ENCODE measurements at places on chromosomes 3 and 15.

GRCh38 chr15:69730281-69731080 lies 277.9 kb downstream of the RPLP1 start:
- no peak for DNase-seq

DNA sequence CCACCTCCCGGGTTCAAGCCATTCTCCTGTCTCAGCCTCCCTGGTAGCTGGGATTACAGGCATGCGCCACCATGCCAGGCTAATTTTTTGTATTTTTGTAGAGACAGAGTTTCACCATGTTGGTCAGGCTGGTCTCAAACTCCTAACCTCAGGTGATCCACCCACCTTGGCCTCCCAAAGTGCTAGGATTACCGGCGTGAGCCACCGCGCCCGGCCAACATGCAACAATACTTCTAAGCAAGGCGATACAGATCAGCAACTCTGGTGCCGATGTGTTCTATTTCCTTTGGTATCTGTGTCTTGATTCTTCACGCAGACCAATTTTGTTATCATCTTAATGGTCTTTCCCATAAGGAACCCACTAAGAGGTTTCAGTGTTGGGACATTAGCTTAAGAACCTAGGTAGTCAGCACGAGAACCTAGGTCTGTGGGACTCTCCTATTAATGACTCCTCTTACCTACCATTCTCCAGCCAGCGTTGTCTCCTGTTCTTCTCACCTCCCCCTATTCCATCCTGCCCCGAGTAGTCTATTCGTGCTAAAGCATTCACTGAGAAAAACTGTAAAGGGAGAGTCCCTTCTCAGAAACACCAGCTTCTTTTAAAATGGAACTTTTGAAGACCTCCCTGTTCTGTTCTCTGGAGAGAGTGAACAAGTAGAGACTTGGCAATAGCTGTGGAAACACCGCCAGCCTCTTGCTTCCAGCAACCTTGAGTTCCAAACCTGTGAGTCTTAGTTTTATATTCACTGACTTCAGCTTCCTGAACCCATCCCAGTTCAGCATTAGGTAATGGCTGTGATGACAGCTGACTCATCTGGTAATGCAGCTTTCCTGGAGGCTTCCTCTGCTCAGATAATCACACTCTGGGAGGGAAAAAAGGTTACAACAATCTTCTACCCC lies 61.2 kb downstream of the TSC22D2 start:
- DNase-seq, result no peak

DNA sequence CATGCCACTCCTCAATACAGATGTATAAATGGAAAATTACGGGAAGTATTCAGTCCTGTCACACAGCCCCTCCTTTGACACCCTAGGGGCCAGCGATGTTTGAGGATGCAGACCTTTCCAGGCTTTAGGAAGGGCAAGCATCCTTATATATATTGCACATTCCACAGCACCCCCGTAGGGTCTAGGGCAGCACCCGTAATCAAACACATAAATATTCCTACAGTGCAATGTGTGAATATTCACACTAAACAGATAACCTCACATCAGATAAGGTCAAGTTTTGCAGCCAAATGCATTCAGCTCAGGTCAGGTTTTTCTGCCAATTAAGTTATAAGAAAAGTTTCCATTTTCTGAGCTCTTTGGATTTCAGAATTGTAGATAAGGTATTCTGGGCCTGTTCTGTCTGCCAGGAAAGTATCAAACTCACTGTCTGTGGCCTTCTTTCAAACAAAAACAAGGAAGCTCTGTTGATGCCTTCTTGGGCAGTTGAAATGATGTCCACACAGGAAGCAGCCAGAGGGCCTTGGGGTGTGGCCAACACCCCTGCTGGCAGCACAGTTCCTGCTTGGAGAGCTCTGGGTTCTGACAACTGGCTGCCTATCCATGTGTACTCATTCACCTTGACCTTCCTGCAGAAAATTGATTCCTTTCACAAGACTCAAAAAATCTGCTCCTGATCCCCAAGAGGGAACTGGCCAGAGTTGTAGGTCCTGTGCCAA lies 427.0 kb downstream of the NTRK3 start:
- no peak for DNase-seq

DNA sequence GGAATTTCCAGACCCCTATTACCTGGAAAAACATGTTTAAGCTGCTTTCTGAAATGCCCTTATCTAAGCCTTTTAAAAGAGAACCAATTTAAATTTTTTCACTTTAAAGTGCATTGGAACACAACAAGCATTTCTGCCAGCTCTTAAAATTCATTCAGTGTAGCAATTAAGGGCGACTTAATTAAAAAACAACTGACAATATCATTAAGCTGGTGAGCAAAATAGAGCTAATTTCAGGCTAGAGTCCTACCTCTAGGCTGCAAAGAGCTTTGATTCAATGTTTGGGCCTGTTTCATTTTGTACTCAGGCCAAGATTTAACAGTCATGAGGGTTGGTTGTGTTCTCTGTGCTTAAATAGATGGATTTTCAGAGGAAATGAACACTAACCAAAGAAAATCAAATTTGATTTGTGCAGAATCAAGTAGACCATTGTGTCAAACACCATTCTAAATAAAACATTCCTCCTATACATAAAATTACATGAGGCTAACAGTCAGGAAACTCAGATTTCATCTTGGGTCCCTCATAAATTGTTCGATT lies 114.6 kb downstream of the TMEM108 start:
- no peak for DNase-seq

GRCh38 chr3:102646557-102646956 lies 211.7 kb downstream of the ZPLD1 start:
- no peak for DNase-seq

- DNase-seq, result no peak
Measured at GRCh38 chr15:41292521-41292920, 39.9 kb downstream of the OIP5 start.

GRCh38 chr15:79601405-79602086 lies 169.4 kb downstream of the MINAR1 start:
- DNase-seq, result no peak
